ENCODE measurements at places on chromosomes 1 and 21. TPM values are rescaled to one million over a fixed set of nuclear protein-coding genes. Genes with fewer than 3 reads are reported as not detected.

The TRIM46 gene
- not detected for total RNA-seq

The EPHA2 gene
- total RNA-seq, result 64.0 TPM

The IGSF5 gene
- total RNA-seq, result 0.17 TPM

The TRIM67 gene
- 1.3 TPM for total RNA-seq

The DTL gene
- total RNA-seq, result 42.8 TPM

The DCST1 gene
- total RNA-seq, result not detected

The FCAMR gene
- 0.14 TPM for total RNA-seq

The DAP3 gene
- total RNA-seq, result 53.2 TPM

The THEM5 gene
- not detected for total RNA-seq

The PTPRC gene
- total RNA-seq, result not detected

The GBP1 gene
- total RNA-seq, result 0.07 TPM

The SLC9C2 gene
- total RNA-seq, result not detected

The LMX1A gene
- not detected for total RNA-seq

The CHD1L gene
- total RNA-seq, result 37.3 TPM
